Thymus (tissue), 14 donors: ENCODE measurements at places on chromosomes 5 and 9. TPM values are rescaled to one million over a fixed set of nuclear protein-coding genes. Genes with fewer than 3 reads are reported as not detected.

The SV2C gene
- total RNA-seq = 0.05 TPM

The OBP2B gene
- total RNA-seq = not detected

DNA sequence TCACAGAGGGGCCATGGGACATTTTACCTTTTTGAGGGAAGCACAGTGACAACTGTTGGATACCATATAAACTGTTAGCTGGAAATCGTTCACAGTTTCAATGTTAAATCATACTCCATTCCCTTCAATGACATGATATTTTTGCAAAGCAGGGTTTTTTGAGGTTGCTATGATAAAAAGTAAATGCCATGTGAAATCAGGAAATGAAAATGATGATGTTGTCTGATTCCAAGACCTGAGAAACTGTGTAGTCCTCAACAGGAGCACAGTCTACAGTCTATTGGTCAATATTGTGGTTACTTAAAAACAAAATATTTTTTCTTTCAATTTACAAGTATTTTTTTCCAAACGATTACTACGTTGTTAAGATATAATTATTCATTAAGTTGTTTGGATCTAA lies 24.0 kb upstream of the ADAM19 start:
- no peak overlapping the region for H3K4me3 ChIP-seq
- H3K27ac ChIP-seq = no peak overlapping the region
- no peaks in the 10 kb centered on the region for H3K36me3 ChIP-seq
- no peaks in the 10 kb centered on the region for H3K27me3 ChIP-seq
- H3K4me1 ChIP-seq = peaks cover 7% of the 10 kb centered on the region

The IL4 gene
- 4.5 TPM for total RNA-seq

The DCANP1 gene
- total RNA-seq = 1.4 TPM

- no peaks in the 10 kb centered on the region for H3K27me3 ChIP-seq
- H3K4me3 ChIP-seq = no peak overlapping the region
- no peak for DNase-seq
- no peaks in the 10 kb centered on the region for H3K4me1 ChIP-seq
- no peak overlapping the region for H3K27ac ChIP-seq
These were observed 104.8 kb downstream of the GNA14 start for GRCh38 chr9:77543131-77543822.

The PAEP gene
- total RNA-seq = 0.38 TPM

- H3K36me3 ChIP-seq = no peaks in the 10 kb centered on the region
- H3K27me3 ChIP-seq = no peaks in the 10 kb centered on the region
- H3K4me3 ChIP-seq = no peak overlapping the region
- no peaks in the 10 kb centered on the region for H3K4me1 ChIP-seq
These were observed 660.7 kb upstream of the ADAMTS16 start for GRCh38 chr5:4479426-4479825.

- no peak overlapping the region for H3K4me3 ChIP-seq
- H3K27ac ChIP-seq = no peak overlapping the region
- DNase-seq = no peak
- H3K27me3 ChIP-seq = no peaks in the 10 kb centered on the region
These were observed 37.7 kb downstream of the SPARC start for GRCh38 chr5:151648988-151649387.

DNA sequence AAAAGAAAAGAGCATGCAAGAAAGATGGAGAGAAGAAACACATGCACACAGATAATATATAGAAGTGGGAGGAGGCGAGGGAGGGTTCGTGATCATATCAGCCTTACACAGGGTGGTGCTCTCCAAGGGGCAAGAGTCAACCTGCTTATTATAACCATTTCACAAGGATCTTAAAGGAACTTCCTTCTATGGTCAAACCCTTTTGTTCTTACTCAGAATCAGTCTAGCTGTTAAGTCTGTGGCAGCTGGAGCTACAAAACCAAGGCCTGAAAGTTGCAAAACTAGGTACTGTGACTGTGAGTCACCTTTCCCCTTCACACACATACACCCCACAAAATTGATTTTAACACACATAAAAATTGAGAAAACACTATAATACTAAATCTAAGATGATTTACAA lies 18.5 kb upstream of the ERMP1 start:
- no peak overlapping the region for H3K4me3 ChIP-seq
- no peak for DNase-seq
- H3K36me3 ChIP-seq = no peaks in the 10 kb centered on the region
- peaks cover 7% of the 10 kb centered on the region for H3K4me1 ChIP-seq
- no peaks in the 10 kb centered on the region for H3K27me3 ChIP-seq
- no peak overlapping the region for H3K27ac ChIP-seq

The DIRAS2 gene
- 0.42 TPM for total RNA-seq

The OLFML2A gene
- total RNA-seq = 2.9 TPM

DNA sequence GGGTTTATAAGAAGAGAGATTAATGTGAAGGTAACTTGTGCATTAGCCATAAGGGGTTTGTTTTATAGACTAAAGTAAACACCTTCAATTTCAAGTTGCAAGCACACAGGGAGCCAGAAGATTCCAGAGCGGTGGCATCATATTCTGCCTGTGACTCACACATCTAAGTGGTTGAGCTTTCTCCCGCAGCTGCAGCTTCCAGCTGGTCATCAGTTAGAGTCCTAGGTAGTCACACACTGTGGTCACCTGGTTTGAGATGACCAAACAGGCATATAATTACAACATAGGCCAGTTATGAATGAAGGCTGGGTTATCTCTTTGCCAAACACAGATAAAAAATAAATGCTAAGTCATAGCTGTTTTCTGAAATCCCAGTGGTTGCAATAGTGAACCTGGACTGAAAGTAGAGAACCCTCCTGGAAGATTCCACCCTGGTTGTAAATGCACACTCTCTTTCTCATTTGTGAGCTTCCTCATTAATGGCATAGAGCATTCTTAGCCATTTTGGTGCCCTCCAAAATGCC lies 171.3 kb downstream of the GDNF start:
- H3K4me3 ChIP-seq = no peak overlapping the region
- no peaks in the 10 kb centered on the region for H3K36me3 ChIP-seq
- no peaks in the 10 kb centered on the region for H3K27me3 ChIP-seq
- no peak for DNase-seq

GRCh38 chr5:17991775-17992174 lies 357.5 kb downstream of the TAF11L14 start:
- H3K4me3 ChIP-seq = no peak overlapping the region
- no peaks in the 10 kb centered on the region for H3K27me3 ChIP-seq
- DNase-seq = no peak
- H3K27ac ChIP-seq = no peak overlapping the region

DNA sequence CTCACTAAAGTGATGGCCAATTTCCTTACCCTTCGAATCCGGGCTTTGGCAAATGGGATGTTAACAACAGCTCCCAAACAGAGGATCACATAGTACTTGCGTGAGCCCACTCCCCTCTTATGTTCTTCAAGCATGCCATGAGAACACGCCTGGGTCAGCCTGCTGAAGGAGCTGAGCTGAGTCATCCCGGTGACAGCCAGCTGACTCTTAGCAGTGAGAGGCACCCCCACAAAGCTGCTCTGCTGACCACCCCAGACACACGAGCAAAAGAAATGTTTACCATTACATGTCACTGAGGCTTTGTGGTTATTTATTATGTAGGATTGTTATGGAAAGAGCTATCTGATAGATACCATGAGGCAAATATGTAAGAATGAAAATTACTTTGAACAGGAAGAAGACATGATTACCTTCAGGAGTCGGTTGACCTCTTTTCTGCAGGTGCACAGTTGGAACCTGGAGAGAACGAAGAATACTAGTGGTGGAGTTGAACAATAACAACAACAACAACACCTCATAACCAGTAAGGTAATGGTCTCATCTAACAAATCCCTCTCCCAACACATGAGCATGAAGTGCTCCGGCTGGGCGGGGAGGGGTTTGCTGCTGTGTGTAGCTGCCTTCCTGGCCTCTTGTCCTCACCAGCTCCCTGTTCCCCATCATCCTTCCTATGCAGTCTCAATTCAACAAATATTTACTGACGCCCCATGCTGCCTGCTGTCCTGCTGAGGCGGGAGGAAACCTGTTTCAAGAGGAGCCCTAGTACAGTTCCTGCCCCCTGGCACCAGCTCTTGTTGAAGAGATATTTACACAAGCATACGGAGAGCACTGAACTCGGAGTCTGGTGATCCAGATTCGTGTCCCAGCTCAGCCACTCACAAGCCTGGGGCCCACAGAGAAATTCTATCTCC lies 69.4 kb upstream of the LHFPL2 start:
- no peak overlapping the region for H3K4me3 ChIP-seq
- no peaks in the 10 kb centered on the region for H3K36me3 ChIP-seq
- peak overlapping the region; percentile 80 for H3K27ac ChIP-seq
- H3K4me1 ChIP-seq = peaks cover 41% of the 10 kb centered on the region
- H3K27me3 ChIP-seq = no peaks in the 10 kb centered on the region
- peak; percentile 71 for DNase-seq

The BTNL8 gene
- total RNA-seq = 0.24 TPM

GRCh38 chr5:132775476-132775961 lies 1.5 kb downstream of the SEPTIN8 start:
- H3K36me3 ChIP-seq = no peaks in the 10 kb centered on the region
- H3K4me1 ChIP-seq = peaks cover 13% of the 10 kb centered on the region
- no peak overlapping the region for H3K27ac ChIP-seq
- DNase-seq = no peak
